ENCODE measurements at places on chromosomes 2 and 18.

DNA sequence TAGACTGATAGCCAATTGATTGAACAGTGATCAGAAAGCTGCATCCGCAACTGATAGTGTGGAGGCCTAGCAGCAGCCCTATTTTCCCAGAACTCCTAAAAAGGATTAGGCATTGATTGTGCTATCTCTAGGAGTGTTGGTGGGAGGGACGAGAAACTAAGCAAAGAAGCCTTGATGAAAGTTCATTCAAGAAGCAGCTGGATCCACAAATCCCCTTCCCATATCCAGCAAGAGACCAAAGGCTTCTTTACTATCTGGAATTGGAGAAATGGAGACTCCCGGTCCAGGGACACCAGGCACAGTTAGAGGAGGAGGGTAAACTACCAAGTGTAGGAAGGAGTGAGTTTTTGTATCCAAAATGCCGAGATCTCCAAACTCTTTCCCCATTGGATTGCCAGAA is 151.5 kb downstream of the ALK start:
- DNase-seq, result no peak

GRCh38 chr2:84953535-84953934 is 17.4 kb upstream of the KCMF1 start:
- DNase-seq, result no peak

DNA sequence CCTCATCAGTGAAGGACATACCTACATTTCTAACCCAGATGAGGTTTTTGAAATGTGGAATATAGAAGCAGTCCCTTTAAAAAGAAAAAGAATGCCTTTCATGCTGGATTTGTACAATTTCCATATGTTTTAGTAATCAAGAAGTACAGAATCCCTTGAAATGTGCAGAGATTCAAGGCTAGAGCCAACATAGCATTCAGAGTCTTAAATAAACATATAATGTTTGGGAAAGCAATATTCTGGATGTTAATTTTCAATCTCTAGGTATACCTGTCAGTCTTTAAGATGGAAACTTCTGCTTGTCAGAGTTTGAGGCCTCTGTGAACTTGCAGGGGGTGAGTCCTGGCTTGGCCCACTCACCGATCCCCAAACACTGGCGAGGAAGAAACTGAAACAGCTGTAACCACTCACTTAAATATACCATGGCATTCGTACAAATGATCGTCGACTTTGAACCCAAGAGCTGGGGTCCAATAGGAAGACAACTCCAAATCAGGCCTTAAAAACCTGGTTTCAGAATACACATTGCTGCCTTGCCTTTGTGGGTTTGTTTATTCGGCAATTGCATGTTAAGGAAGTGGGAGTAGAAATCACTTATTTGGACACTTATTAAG is 132.8 kb upstream of the NCK2 start:
- DNase-seq, result no peak

DNA sequence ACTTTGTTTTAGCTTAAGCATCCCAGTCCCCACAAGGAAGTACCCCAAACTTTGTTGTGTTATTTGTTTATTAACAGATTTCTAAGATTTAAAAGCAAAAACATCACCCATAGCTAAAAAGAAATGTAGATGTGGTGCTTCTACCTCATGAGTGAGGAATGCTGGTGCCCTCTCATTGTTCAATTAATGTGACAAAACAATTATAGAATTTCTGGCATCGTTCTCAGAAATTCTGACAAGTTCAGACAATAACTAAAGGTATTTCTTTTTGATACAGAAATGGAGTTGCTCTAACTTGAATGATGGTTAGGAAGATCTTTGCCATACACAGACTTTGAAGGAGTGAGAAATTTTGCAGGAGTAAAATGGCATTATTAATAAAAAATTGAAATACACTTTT is 42.9 kb downstream of the SPRED2 start:
- DNase-seq, result no peak

GRCh38 chr2:149901231-149901859 is 313.8 kb upstream of the MMADHC start:
- no peak for DNase-seq

DNA sequence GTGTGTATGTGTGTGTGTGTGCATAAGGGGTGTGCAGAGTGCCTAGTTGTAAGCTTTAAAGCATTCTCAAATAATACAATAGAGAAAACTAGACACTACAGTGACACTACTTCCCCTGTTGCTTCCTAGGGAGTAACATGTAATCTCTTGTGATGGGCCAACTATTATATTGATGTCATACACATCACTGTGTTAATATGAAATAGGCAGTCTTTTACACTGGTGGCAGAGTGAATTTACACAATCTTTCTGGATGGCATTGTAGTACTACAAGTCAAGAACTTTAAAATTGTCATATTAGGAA is 488.0 kb upstream of the ZEB2 start:
- DNase-seq, result no peak

- DNase-seq, result no peak
Measured at GRCh38 chr2:54610700-54611099, 112.8 kb upstream of the EML6 start.

DNA sequence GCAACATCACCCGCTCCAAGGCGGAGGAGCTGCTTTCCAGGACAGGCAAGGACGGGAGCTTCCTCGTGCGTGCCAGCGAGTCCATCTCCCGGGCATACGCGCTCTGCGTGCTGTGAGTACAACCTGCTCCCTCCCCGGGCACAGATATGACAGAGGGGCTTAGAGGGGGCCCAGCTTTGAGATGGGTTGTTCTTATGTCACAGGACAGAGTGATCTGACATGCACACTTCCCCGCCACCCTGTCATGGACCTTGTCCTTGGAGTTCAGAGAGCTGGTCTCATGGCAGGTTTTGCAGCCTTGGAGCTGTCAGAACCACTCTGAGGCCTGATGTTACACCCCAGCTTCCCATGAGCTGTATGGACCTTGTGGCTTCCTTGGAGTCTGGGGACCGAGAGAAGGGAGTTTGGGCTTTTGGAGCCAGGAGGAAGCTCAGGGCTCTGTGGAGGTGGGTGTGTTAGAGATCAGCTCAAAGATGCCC is 398 bp downstream of the INPP5D start:
- DNase-seq, result no peak

DNA sequence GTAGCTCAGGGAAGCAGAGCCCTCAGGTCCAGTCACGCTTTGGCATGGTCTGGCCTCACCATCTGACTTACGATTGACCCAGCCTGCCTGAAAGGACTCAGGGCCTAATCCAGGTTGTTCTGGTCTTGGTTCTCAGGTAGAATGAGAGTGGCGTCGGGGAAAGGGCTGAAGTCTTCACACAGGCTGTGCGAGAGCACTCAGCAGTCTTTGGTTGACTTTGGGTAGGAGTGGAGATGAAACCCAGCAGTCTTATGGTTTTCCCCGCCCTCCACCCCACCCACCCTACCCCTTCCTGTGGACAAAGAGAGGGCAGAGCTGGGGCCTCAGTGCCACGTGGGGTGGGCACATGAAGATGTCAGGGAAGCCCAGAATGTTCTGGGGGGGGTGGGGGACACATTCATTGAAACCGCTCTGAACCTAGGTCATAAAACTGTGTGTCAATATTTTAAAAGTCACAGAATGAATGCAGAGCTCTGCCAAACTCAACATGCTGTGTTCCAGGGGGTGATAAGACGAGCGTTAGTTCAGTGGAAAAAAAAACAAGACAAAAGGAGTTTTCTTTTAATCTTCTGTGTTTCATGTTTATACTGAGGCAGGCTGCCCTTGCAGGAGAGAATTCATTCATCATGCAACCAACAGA is 58.6 kb upstream of the ALPP start:
- no peak for DNase-seq

DNA sequence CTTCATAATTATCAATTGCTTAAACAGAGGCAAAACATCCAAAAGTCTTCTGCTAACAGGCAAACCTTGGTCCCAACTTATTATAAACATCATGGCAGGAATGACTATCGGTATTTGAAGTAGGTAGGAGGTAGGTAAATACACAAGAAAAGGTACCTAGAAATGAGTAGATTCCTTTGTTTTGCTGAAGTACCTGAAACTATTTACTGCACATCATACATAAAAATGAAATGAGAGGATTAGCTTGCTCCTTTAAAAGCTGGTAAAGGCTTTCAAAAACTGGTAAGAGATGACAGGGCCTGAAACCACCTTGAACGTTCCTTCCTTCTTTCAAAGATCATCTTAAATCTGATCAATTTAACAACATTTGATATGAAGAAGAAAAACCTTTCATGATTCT is 55.2 kb upstream of the MAPRE2 start:
- DNase-seq, result no peak

DNA sequence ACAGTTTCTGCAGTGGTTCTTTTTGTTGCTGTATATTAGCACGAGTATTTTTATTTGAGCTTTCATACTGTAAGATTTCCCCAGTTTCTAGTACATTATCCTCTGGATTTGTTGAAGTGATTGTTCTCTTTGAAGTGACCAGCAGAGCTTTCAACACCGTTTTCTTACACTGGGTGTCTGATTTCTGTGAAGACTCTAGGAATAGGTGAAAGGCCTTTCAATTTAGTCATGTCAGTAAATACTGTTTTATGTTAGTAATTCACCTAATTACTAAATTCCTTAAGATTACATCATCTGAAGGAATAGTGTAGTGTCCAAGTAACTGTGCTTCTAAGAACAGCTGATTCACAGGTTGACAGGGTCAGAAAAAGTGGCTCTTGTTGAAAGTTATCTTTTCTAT is 2.3 kb downstream of the PPM1B start:
- DNase-seq, result no peak

GRCh38 chr2:204049635-204050034 is 113.1 kb downstream of the ICOS start:
- no peak for DNase-seq

GRCh38 chr2:68428126-68428525 is 39.0 kb downstream of the FBXO48 start:
- no peak for DNase-seq

- DNase-seq, result no peak
Measured at GRCh38 chr2:111657351-111657975, 226.5 kb downstream of the ANAPC1 start.

- no peak for DNase-seq
Measured at GRCh38 chr2:123723706-123724105, 301.4 kb upstream of the CNTNAP5 start.

GRCh38 chr2:3242747-3243369 is 134.8 kb downstream of the EIPR1 start:
- DNase-seq, result no peak

DNA sequence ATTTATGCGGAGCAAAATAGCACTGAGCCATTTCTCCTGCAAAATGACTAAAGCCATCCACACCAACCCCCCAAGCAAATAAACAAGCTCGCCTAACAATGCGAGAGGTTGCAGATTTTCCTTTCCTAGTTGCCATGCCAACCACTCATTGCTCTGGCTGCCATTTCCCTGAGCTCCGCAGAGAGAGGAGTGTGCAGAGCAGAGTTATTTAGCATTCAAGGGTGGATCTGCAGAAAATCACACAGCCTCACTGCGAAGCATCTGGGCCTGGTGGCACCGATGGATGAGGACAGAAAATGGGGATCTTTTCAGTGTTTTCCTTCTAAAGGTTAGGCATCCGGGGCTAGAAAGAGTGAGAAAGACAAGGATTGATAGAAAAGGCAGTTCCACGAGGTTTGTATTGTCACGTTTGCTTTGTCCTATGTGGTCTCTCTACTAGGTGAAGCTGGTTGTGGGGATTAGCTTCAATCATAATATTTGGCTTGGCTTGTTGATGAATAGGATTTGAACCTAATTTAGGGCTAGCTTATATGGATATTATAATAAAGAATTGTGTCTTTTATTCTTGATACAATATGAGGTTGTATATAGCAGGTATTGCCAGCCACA is 110.2 kb upstream of the UNC80 start:
- no peak for DNase-seq

DNA sequence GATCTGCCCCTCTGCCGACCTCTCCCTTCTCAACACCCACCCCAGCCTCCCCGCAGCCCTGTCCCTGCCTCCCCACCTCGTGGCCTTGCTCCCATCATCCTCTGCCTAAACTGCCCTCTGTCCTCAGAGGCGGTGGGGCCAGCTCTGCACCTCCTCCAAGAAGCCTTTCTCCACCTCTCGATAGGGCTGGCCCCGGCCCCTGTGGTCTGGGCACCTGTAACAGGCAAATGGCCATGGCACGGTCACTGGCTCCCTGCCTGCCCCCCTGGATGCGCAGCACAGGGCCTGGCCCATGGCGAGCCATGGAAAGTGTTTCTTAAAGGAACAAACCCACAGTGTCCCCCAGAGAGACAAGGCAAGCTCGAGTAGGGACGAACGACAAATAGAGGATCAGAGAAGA is 42.0 kb downstream of the MYO7B start:
- no peak for DNase-seq

DNA sequence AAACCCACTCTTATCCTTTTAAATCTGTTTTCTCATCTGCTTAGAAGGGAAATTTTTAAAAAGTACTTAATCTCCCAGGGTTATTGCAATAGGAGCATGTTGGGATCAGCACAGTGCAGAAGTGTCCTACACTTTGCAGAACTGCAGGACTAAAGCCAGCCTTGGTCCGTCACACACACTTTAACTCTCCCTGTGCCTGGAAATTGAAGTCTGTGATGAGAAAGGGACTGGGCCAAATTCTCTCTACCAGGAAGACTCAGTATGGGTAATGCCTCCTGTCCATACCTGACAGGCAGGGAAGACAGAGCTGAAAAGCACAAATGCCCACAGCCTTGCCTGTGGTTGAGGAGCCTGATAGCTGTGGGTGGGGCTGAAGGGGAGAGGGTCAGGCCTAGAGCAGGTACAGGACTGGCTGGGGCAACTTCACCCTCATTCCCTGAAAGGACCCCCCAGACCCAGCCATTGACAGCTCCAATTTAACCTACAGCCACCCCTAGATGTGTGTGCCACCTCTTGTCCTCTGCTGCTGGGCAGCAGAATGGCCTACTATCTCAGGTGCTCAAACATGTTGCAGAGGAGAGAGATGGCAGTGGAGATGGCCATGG is 377.2 kb upstream of the KLHL29 start:
- no peak for DNase-seq

- no peak for DNase-seq
Measured at GRCh38 chr2:12498704-12499103, 218.0 kb upstream of the TRIB2 start.

- DNase-seq, result no peak
Measured at GRCh38 chr18:44876755-44877154, 196.1 kb downstream of the SETBP1 start.

DNA sequence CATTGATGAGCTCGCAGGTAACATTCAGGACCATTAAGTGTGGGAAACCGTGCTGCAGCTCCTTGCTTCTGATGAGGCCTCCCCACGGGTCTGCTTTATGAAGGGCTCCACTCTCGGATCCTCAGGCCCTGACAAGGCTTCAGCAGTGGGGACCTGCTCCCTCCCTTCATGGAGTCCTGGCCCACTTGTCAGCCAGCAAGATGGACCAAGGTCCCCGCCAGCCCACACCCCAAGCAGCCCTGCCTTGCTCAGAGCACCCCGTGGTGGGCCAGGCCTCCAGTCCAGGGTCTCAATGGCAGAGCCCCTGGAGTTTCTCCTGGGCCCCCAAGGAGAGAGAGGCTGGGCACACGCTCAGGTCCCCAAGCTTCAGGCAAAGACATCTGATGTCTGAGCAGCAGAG is 41.5 kb downstream of the CROCC2 start:
- no peak for DNase-seq

GRCh38 chr2:68357605-68358337 is 7.3 kb upstream of the PLEK start:
- no peak for DNase-seq

DNA sequence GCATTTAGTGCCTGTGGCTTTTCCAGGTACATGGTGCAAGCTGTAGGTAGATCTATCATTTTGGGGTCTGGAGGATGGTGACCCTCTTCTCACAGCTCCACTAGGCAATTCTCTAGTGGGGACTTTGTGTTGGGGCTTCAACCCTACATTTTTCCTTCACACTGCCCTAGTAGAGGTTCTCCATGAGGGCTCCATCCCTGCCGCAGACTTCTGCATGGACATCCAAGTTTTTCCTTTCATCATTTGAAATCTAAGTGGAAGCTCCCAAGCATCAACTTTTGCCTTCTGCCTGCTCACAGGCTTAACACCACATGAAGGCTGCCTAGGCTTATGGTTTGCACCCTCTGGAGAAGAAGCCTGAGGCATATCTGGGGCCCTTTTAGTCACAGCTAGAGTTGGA is 492.7 kb downstream of the PIK3C3 start:
- DNase-seq, result no peak
